Foreskin keratinocyte (primary cell): ENCODE measurements at places on chromosomes 7 and 10.
A peak's percentile ranks its signal among the peaks of the same experiment; 100 is the strongest.

- DNase-seq, result no peak
These were observed 415.6 kb upstream of the NPVF start for GRCh38 chr7:25643770-25644394.

DNA sequence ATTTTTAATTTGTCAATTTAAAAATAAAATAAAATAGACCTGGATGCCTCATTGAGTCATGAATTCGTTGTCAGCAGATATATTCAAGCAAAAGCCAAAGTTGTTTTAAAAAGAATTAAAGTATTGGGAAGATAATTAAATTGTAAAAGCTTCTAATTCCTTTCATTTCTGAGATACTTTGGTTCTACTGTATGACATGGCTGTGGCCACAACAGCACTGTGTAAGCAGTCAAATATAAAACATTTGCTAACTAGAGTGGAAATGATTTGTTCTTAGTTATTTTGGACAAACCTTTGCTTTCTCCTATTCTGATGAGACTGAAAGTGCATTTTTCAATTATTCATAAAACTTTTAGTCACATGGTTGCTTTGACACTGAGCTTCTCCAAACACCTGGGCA lies 143.6 kb upstream of the FAM13C start:
- DNase-seq, result no peak

- no peak for DNase-seq
These were observed 95.2 kb downstream of the PHTF2 start for GRCh38 chr7:77893813-77894212.

DNA sequence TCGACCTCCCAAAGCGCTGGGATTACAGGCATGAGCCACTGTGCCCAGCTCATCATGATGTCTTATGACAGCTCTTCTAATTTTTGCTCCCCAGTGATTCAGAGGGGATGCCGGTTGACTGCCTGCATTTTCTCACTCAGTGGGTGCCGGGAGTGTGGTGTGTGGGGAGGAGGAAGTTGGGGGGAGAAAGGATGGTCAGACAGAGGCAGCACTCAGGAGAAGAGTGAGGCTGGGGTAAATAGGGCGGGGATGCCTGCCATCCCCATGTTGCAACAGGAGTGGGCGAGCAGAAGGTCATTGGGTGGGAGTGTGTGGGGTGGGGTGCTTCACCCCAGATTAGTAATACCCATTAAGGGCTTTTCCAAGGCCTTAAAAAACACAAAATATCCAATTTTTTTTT lies 3.5 kb upstream of the CCL24 start:
- no peak for DNase-seq

- DNase-seq, result no peak
These were observed 133.2 kb upstream of the MDFIC start for GRCh38 chr7:114788706-114789105.

GRCh38 chr7:76354981-76355730 lies 3.6 kb downstream of the YWHAG start:
- DNase-seq, result no peak

- DNase-seq, result no peak
These were observed 117.8 kb downstream of the DYNC2I1 start for GRCh38 chr7:158973941-158974785.

DNA sequence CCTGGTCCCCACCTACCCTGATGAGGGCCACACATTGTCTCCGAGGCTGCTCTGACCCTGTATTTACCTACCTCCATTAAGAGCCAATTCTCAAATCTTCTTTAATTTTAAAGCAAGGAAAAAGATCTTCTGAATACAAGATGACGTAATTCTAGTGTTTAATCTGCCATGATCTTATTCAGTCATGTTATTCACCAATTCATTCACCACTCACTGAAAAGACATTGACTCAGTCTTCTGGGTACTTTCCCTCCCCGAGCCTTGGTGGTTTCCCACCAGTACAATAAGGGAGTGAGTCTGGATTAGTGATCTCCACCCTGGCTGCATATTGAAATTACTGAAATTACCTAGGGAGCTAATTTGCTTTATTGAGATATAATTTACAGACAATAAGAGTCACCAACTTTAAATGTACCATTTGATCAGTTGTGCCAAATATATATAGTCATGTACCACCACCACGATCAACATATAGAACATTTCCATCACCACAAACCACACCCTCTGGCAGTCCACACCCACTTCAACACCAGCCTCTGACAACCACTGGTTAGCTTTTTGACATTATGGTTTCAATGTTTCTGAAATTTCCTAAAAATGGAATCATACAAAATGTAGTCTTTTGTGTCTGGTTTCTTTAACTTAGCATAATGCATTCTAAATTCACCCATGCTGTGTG lies 117.5 kb upstream of the UNC5B start:
- DNase-seq, result peak; percentile 67

DNA sequence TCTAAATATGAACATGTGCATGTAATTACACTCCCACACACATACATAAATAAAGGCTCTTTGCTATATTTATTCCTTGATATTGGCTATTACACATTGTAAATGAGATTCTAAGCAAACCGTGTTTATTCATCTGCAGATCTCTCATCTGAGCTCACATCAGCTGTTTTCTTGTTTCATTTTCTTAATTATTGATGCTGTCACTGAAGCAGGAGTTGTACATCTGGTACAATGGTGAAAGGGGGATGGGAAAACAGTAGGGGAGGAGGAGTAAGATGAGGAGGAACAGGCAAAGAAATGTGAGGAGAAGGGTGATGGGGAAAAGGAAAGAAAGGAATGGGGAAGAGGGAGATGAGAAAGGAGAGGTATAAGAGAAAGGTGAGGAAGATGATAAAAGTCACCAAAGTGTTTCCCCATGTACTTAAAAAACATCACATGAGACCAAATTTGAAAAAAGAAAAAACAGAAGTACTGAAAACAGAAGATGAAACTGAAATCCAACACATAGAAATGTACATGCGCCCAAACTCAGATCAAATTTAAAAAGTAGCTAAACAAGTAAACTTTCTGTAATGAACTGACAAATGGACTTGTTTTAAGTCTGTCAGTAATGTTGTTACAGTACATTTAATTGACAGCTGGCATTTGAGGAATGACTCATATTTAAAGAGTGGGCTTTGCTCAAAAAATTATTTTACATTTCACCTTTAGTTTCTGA lies 472.2 kb downstream of the ARL4A start:
- DNase-seq, result no peak

GRCh38 chr10:21831986-21832820 lies 171.3 kb downstream of the DNAJC1 start:
- DNase-seq, result no peak

DNA sequence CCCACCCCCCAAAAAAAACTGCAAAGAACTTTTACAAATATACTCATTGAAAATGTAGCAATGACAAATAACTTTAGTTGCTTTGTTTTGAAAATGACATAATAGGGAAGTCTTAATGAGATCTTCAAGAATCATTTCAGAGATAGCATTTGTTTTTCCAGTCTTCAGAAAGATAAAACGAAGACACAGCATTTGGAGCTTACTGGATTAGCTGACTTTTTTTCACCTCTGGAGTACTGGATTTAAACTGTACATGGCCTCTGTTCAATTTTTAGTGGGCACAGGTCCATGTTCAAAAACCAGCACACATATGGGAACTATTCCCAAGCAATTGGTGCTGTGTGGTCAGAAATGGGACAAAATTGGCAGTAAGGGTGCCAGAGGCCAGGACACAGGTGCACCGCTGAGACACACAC lies 3.9 kb downstream of the RAB11FIP2 start:
- no peak for DNase-seq

GRCh38 chr10:113347508-113347907 lies 205.3 kb upstream of the HABP2 start:
- no peak for DNase-seq

GRCh38 chr10:71138166-71138830 lies 74.1 kb upstream of the UNC5B start:
- no peak for DNase-seq

- DNase-seq, result no peak
These were observed 18.2 kb downstream of the TWIST1 start for GRCh38 chr7:19099194-19099593.

DNA sequence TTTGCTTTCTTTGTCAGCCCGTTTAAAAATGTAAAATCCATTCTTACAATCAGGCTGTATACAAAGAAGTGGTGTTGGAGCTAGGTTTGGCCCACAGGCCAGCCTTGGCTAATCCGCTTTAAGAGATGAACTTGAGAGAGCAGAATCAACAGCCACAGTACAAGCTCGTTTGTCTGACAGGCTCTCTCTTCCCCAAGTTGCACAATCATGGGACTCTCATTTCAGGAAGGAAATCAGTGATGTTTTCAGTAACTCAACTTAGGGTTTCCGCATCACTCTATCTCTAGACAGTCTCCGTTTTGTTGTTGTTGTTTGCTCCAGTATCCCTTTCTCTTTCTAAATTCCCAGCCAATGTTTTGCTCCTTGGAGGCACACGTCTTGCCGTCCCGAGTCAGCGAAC lies 582.0 kb upstream of the MKI67 start:
- DNase-seq, result no peak

GRCh38 chr10:125964558-125964957 lies 68.2 kb downstream of the FANK1 start:
- no peak for DNase-seq

DNA sequence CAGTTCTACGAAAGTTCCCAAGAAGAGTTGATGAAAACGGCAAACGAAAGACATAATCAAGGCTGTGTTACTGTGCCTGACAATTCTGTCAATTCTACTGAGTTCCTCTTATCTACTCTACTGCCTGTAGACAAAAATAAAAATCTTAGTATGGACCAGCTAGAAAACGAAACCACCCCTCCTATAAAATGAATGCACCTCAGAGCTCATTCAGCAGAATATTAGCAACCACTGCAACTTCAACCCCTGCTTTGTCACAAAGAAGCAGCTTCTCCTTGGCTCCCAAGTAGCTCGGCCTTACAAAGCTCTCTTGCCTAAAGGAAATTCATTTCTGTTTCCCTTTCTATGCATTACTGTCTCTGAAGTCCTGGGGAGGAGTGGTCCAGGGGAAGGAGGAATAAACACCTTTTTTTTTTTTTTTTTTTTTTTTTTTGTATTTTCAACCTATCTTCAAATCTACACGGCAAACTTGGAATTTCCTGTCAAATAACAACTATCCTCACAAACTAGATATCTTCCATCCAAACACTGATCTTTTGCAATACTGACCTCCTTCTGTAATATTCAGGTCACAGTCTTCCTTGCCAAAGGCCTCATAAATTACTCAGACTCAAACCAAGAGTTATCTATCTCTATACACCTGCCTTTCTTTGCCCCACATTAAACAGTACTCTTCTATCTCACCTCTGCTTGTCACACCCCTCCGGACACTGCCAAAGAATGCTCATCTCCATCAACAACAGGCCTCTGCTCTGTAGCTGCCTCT lies 74.3 kb downstream of the GLI3 start:
- no peak for DNase-seq

DNA sequence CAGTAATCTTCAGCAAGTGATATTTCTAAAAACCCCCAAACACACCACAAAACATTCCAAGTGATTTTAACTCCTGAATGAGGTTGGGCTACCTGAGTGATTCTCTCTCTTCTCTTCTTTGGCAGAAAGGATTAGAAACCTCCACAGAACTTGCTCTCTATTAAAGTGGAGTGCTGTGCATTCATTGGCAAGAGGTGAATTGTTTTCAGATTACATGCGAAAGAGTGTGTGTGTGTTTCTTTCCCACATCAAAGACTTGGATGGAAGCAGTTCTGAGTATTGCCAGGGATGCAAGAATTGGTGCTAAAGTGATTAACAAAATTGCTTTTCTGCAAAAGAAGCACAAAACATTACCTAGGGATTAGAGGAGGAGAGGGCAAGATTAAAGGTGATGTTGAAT lies 13.1 kb upstream of the FBXW4 start:
- no peak for DNase-seq

GRCh38 chr7:101538596-101539459 lies 90.3 kb downstream of the MYL10 start:
- peak; percentile 16 for DNase-seq

- DNase-seq, result no peak
These were observed 90.1 kb downstream of the GRM3 start for GRCh38 chr7:86733783-86734182.

DNA sequence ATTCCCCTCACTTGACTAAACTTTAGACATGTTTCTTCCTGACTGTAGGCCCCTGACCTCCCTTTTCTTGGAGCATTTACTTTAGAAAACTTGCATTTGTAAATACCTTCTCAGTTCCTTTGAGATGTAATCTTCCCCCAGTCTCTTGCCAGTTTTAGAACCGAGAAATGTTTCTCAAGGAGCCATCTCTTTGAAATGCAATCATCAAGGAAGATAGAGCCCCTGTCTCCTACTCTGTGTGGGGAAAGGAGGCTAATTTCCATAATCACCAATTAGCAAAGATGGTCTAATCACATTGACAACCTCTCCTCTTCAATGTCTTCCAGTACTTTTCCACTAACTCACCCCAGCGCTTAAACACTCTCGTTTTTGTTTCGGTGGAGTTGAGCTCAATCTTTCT lies 70.0 kb upstream of the SMIM30 start:
- no peak for DNase-seq

DNA sequence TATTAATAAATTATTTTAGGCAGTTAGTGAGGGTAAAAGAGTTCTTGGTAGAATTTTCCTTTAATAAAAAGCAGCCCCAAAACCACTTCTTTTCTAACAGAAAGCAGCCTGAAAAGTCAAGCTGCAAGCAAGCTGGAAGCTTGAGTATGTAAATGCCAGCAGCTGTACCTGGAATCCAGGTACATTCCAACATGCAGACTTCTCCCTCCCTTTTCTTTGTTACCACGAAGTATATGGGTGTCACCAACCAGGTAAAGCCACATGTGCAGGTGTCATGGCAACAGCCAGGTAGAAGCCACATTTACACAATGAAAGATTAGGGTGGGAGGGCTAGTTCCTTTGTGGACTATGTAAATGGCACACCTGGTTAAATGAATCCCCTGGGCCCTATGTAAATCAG lies 114.6 kb downstream of the EPC1 start:
- DNase-seq, result no peak

DNA sequence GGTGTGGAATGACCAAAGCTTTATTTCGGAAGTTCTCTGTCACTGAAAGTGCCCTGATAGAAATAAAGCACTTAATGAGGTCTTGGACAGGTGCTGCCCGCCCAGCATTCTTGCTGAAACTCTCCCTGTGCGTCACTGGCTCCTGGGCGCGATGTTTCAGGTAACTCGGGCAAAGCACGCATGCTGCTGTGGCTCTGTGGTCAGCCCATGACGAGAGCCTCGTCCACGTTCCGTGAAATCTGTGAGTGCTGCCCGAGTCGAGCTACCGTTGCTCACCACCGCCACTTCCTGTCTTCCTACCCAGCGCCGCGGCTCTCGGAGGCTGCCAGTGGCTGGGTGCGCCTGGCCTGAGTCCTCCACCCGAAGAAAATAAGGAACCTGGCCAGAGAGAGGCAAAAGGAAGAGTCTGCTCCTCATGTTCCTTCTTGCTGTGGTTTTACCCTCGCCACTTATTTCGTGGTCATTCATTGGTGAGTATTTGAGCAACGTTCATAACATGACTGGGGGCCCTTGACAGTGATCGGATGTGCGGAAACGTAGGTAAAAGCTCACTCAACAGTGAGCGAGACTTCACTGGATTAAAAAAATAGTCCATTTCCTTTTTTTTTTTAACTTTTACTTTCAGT lies 95.5 kb downstream of the MAP3K8 start:
- DNase-seq, result no peak

DNA sequence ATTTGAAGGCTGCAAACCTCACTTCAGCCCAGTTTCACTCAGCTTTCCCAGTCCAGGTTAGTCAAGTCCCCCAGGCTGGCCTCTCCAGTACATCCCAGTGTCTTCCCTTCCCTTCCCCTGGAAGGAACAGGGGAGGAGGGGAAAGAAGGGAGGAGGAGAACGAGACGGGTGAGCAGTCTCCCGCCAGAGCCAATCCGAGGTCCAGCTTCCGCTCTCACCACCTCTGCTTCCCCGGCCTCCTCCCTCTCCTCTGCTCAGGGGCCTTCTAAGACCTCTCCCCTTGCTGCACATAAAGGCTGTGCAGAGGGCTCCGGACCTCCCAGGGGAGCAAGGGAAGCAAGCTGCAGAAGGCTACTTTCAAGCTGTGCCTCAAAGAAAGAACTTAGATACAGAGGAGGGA lies 4.1 kb downstream of the ATG9B start:
- DNase-seq, result no peak
